ENCODE measurements at places on chromosomes 1 and 21. TPM values are rescaled to one million over a fixed set of nuclear protein-coding genes. Genes with fewer than 3 reads are reported as not detected.

Gene GPA33
- 18.9 TPM for total RNA-seq

Gene IL24
- total RNA-seq: 0.22 TPM

Gene CELA3A
- not detected for total RNA-seq

Gene LRRIQ3
- 0.77 TPM for total RNA-seq

- no peaks in the 10 kb centered on the region for H3K27me3 ChIP-seq
- H3K4me1 ChIP-seq: peaks cover 2% of the 10 kb centered on the region
- H3K4me3 ChIP-seq: no peak overlapping the region
- DNase-seq: no peak
- H3K36me3 ChIP-seq: no peaks in the 10 kb centered on the region
- H3K27ac ChIP-seq: no peak overlapping the region
Observed at GRCh38 chr1:179976970-179977651, 22.5 kb downstream of the CEP350 start.

DNA sequence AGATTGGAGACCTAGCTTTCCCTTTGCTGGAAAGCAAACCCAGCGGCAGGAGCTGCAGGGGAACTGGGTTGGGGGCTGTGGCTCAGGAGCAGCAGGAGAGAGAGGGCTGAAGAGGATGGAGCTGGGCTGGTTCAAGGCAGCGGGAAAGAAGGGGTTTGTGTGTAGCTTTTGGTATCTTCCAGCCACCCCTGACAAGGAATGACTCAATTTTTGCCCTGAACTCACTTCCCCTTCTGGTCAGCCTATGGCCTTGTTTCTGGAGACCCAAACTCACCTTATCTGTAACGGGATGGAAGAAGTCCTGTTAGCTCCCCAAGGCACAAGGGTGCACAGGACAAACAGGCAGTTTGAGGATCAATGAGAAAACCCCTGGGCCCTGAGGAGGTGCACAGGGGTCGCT lies 13.1 kb downstream of the C1orf115 start:
- H3K27me3 ChIP-seq: peaks cover 28% of the 10 kb centered on the region
- no peak overlapping the region for H3K4me3 ChIP-seq
- no peak for DNase-seq
- no peak overlapping the region for H3K27ac ChIP-seq
- no peaks in the 10 kb centered on the region for H3K36me3 ChIP-seq

DNA sequence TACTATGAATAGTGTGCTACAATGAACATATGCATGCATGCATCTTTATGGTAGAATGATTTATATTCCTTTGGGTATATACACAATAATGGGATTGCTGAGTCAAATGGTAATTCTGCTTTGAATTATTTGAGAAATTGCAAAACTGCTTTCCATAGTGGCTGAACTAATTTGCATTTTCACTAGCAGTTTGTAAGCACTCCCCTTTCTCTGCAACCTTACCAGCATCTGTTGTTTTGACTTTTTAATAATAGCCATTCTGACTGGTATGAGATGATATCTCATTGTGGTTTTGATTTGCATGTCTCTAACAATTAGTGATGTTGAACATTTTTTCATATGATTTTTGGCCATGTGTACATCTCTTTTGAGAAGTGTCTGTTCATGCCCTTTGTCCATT lies 24.0 kb upstream of the DIRAS3 start:
- no peaks in the 10 kb centered on the region for H3K36me3 ChIP-seq
- no peaks in the 10 kb centered on the region for H3K4me1 ChIP-seq
- no peak for DNase-seq
- no peak overlapping the region for H3K27ac ChIP-seq

GRCh38 chr1:71653952-71654351 lies 573.1 kb upstream of the ZRANB2 start:
- no peak overlapping the region for H3K27ac ChIP-seq
- DNase-seq: no peak
- H3K27me3 ChIP-seq: no peaks in the 10 kb centered on the region
- no peak overlapping the region for H3K4me3 ChIP-seq
- no peaks in the 10 kb centered on the region for H3K36me3 ChIP-seq
- no peaks in the 10 kb centered on the region for H3K4me1 ChIP-seq

GRCh38 chr1:165143437-165144065 lies 213.0 kb downstream of the LMX1A start:
- no peak for DNase-seq
- H3K4me3 ChIP-seq: no peak overlapping the region
- no peak overlapping the region for H3K27ac ChIP-seq
- H3K4me1 ChIP-seq: no peaks in the 10 kb centered on the region

- no peak overlapping the region for H3K4me3 ChIP-seq
- H3K4me1 ChIP-seq: no peaks in the 10 kb centered on the region
- H3K27me3 ChIP-seq: no peaks in the 10 kb centered on the region
- DNase-seq: no peak
- no peak overlapping the region for H3K27ac ChIP-seq
Observed at GRCh38 chr21:23111070-23111600, 2112.9 kb downstream of the NCAM2 start.

DNA sequence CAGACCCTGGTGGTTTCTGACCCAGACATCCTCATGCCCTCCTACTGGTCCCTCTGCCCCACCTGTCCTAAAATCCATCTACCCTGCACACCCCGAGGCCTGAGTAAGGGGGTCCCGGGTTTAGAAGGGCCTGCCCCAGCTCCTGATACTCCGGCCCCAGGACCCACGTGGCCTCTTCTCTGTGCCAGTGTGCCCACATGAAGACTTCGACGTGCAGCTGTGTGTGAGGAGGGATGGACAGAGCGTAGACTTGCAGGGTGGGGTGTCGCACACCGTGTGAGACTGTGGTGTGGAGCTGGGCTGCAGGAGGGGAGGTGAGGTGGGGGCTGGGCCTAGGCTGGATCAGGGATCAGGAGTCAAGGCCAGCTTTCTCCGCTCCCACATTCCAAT lies 461.1 kb downstream of the PTPRU start:
- H3K36me3 ChIP-seq: no peaks in the 10 kb centered on the region
- H3K27ac ChIP-seq: no peak overlapping the region
- DNase-seq: no peak
- H3K4me1 ChIP-seq: no peaks in the 10 kb centered on the region

GRCh38 chr1:164557270-164557669 lies 1.7 kb upstream of the PBX1 start:
- H3K27ac ChIP-seq: no peak overlapping the region
- H3K36me3 ChIP-seq: no peaks in the 10 kb centered on the region
- H3K27me3 ChIP-seq: peaks cover 11% of the 10 kb centered on the region
- H3K4me3 ChIP-seq: no peak overlapping the region

GRCh38 chr1:244447552-244447951 lies 4.2 kb downstream of the ADSS2 start:
- no peak overlapping the region for H3K4me3 ChIP-seq
- peaks cover 28% of the 10 kb centered on the region for H3K4me1 ChIP-seq
- no peak for DNase-seq
- no peaks in the 10 kb centered on the region for H3K27me3 ChIP-seq

DNA sequence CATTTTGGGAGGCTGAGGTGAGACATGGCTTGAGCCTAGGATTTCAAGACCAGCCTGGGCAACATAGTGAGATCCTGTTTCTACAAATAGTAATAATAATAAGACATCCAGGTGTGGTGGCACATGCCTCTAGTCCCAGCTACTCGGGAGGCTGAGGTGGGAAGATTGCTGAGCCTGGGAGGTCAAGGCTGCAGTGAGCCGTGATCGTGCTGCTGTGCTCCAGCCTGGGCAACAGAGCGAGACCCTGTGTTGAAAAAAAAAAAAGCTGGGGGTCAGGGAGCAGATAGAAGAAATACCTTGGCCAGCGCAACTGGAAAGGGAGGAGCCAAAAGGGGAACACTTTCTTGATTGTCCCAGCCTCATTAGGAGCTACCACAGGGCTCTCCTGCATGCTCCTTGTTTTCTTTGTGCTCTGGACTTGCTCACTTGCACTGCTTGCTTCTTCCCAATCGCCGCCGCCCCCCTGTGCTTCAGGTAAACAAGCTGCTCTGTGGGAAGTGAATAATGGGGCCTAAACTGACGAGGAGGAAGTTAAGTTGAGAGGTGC lies 31.1 kb downstream of the PBX1 start:
- H3K27me3 ChIP-seq: no peaks in the 10 kb centered on the region
- no peaks in the 10 kb centered on the region for H3K4me1 ChIP-seq
- no peak overlapping the region for H3K27ac ChIP-seq

DNA sequence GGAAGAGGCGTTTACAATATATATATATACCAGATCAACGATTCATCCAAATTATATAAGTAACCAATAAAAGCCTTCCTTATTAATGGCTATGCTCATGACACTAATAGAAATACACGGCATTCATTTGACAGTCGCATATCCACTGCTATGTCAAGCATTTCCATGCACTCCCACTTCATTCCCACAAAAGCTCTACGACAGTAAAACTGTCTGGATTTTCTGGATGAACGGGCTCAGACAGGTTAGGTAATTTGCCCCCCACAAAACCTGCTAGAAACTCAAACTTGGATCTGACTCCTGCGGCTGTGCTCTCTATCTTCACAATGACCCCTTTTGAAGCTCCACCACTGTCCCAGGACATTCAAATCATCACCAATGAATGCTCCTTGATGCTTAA lies 11.4 kb downstream of the DNAJC11 start:
- DNase-seq: no peak
- no peaks in the 10 kb centered on the region for H3K36me3 ChIP-seq
- H3K4me1 ChIP-seq: no peaks in the 10 kb centered on the region
- H3K27me3 ChIP-seq: no peaks in the 10 kb centered on the region

DNA sequence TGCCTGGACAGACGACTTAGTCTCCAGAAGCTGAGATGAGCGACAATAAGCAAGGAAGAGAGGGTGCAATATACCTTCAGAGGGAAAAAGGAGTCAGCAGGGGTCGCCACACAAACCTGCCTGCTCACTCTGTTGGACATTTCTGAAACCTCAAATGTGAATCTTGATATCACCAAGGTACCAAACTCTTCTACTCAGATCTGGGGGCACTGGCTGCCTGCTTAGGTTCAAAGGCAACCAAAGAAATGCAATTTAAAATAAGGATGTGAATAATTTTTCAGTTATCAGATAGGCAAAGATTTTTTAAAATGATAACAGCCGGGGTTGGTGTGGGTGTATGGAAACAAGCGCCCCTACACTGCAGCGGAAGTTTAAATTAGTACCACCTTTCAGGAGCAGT lies 164.2 kb downstream of the HIVEP3 start:
- H3K27ac ChIP-seq: no peak overlapping the region
- no peak for DNase-seq
- no peak overlapping the region for H3K4me3 ChIP-seq
- no peaks in the 10 kb centered on the region for H3K36me3 ChIP-seq

GRCh38 chr21:33587792-33588484 lies 546 bp downstream of the DONSON start:
- H3K27ac ChIP-seq: no peak overlapping the region
- DNase-seq: no peak
- H3K4me3 ChIP-seq: peak overlapping the region; percentile 84
- H3K27me3 ChIP-seq: no peaks in the 10 kb centered on the region
- no peaks in the 10 kb centered on the region for H3K36me3 ChIP-seq

GRCh38 chr21:15446223-15446622 lies 283.6 kb upstream of the USP25 start:
- no peaks in the 10 kb centered on the region for H3K27me3 ChIP-seq
- H3K27ac ChIP-seq: no peak overlapping the region
- no peak overlapping the region for H3K4me3 ChIP-seq
- no peak for DNase-seq
- H3K4me1 ChIP-seq: no peaks in the 10 kb centered on the region

- DNase-seq: no peak
- H3K4me3 ChIP-seq: no peak overlapping the region
- H3K27ac ChIP-seq: no peak overlapping the region
- peaks cover 6% of the 10 kb centered on the region for H3K4me1 ChIP-seq
- H3K36me3 ChIP-seq: no peaks in the 10 kb centered on the region
Observed at GRCh38 chr21:35658242-35658641, 402.1 kb downstream of the SETD4 start.

- DNase-seq: no peak
- no peaks in the 10 kb centered on the region for H3K36me3 ChIP-seq
- H3K27ac ChIP-seq: no peak overlapping the region
Observed at GRCh38 chr1:16088996-16089395, 15.5 kb upstream of the FAM131C start.

- DNase-seq: no peak
- no peak overlapping the region for H3K27ac ChIP-seq
- H3K4me3 ChIP-seq: no peak overlapping the region
Observed at GRCh38 chr1:160009801-160010200, 22.0 kb downstream of the PIGM start.

DNA sequence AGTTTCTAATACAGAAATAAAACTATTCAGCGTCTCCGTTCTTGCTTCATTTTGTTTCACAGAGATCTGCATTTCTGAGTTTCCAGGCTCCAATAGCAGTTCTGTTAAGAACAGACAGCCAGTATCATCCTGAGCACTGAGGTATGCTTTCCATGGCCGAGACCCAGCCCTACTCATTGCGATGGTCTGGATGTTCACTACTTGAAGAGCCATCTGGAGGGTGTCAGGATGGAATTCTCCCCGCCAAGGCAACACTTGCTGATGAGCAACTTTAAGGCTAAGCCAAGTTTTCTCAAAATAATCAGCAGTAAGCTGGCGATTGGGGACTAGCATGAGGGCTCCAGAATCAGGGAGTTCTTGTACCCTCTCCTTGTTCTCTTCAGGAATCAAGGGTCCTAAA lies 7.7 kb upstream of the BCL2L15 start:
- no peak for DNase-seq
- H3K4me1 ChIP-seq: no peaks in the 10 kb centered on the region
- no peaks in the 10 kb centered on the region for H3K27me3 ChIP-seq
- no peak overlapping the region for H3K4me3 ChIP-seq
- H3K27ac ChIP-seq: no peak overlapping the region

DNA sequence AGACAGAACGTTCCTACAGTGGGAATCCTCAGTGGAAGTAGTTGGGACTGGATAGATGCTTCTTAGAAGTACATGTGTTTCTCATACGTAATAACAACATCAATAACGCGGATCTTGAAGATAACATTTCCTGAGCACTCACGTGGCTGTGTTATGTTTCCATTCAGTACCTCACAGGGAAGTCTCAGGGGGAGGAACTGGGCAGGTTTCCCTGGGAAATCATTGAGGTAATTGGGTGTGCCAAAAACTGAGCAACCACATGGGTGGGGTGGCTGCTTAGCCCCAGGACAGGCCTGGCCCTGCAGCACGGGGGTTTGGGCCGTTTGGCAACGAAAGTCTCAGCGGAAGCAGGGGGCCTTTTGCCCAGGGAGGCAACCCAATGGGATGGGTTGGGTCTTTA lies 133.8 kb downstream of the ZSCAN20 start:
- no peak overlapping the region for H3K27ac ChIP-seq
- DNase-seq: no peak
- no peak overlapping the region for H3K4me3 ChIP-seq
- no peaks in the 10 kb centered on the region for H3K36me3 ChIP-seq
- no peaks in the 10 kb centered on the region for H3K27me3 ChIP-seq
- H3K4me1 ChIP-seq: no peaks in the 10 kb centered on the region

DNA sequence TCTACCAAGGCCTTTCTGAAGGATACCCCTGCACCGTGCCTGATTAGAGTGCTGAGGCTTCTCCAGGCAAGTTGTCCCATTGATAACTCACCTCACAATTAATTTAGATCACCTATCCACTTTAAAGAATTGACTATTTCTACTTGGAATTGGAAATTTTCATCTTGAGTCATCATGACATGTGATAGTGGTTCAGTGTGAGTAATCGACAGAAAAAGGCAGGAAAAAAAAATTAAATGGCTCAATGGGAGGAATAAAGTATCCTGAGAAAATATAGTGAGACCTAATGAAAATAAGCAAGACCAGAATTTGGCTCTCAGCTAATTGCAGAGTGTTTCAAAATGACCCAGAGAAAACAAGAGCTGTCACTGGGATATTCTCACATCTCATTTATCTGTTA lies 222.4 kb upstream of the C8B start:
- no peaks in the 10 kb centered on the region for H3K4me1 ChIP-seq
- no peak for DNase-seq
- H3K27me3 ChIP-seq: peaks cover 4% of the 10 kb centered on the region
- no peak overlapping the region for H3K4me3 ChIP-seq
- no peaks in the 10 kb centered on the region for H3K36me3 ChIP-seq

- H3K27me3 ChIP-seq: no peaks in the 10 kb centered on the region
- no peak overlapping the region for H3K27ac ChIP-seq
- no peak overlapping the region for H3K4me3 ChIP-seq
- no peaks in the 10 kb centered on the region for H3K4me1 ChIP-seq
- DNase-seq: no peak
Observed at GRCh38 chr1:183106166-183106565, 79.9 kb upstream of the LAMC2 start.
